Islet precursor cell (in vitro differentiated cells): ENCODE measurements at places on chromosomes 3 and 15.

DNA sequence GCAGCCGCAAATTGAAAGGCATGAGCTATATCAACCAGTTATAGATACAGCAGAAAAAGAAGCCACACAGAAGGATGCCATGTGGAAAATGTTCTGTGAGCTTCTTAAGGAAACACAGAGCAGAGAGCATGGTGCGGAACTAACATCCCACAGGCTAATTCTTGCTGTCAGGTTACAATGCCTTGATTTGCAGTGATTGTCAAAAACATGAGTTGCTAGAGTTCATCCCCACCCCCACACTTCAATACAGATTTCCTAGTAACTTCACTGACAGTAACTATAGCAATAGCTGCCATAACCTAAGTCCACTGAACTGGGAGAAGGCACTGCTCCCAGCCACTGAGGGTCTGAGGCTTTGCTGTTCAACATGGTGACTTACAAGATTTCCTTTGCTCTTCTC is 821.6 kb downstream of the SQOR start:
- no peak for DNase-seq

DNA sequence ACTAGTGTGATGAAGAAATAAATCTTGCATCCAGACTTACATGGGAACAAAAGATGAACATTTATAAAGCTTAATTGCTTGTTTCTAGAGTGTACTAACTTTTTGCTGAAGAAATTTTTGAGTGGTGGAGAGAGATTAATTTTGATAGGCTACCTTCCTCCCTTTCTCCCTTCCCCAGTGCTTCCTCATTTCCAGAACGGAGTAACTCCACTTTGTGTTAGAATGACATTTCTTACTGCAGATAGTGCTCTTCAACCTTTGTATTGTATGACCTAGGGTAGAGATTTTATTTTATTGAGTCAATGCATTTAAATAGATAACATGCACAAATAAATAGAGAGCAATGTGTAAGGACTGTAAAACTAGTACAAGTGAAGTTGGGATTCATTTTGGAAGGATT is 1.9 kb downstream of the ATP1B3 start:
- DNase-seq: no peak

DNA sequence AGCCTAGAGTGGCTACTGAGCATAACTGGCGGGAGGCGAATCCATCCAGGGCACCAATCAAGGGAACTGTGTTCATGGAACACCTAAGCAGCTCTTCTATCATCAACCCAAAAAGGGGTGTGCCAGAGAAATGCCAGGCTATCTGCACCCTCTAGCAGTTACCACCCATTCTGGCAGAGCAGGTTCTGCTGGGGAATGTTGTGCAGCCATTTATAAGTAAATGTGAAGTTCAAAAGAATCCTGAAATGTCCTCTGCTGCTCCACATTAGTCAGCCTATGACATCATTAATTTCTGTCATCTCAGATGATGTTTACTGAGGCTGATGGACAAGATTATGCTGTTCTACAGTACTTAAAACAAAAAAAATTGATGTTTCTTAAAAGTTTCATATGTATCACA is 7.7 kb downstream of the SKIC8 start:
- DNase-seq: no peak

DNA sequence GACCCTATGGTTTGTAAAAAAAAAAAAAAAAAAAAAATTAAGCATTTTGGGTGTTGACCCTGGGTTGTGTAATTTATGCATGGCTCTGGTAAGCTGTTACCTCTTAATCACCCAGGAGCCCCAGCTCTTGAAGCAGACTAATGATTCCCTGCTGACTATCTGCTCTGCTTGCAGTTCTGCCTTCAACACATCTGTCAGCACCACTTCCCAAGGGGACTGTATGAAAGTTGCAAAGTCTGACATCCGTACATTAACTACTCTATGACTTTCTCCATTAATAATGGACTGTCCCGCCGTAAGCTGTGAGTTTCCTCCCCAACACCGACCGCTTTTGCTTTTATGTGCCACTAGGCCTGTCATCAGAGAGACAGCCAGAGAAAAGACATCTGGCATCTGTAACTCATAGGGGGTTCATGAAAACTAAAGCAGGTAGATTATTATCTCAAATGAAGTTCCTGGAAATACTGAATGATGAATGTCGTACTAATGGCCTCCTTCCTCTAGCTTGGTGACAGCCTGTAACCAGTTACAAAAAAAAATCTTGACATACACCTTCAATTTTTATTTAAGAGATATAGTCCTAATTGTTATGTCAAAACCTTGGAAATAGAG is 271.5 kb downstream of the IL5RA start:
- DNase-seq: no peak

DNA sequence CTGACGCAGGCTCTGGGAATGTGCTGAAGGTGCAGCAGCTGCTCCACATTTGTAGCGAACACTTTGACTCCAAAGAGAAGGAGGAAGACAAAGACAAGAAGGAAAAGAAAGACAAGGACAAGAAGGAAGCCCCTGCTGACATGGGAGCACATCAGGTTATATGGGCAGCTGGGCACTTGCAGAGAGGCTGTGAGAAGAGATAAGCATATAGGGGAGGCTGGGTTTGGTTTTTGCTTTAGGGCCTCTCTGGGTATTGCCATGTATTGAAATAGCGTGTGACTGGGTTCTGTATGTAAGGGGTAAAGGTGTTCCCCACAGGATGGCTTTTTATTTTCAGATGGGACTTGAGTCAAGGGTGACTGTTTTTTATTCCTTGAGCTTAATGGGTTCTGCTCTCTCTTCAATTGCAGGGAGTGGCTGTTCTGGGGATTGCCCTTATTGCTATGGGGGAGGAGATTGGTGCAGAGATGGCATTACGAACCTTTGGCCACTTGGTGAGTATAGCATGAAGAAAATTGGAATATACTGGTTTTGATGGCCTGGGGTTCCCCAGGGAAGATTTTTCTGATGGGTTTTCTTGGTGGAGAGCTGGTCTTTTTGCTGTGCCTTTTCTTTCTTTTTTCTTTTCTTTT is 7.4 kb downstream of the PSMD2 start:
- no peak for DNase-seq

GRCh38 chr15:78397382-78397781 is 40.6 kb upstream of the IREB2 start:
- no peak for DNase-seq

- peak; percentile 96 for DNase-seq
Measured at GRCh38 chr3:13019243-13020095, 53.8 kb downstream of the IQSEC1 start.

DNA sequence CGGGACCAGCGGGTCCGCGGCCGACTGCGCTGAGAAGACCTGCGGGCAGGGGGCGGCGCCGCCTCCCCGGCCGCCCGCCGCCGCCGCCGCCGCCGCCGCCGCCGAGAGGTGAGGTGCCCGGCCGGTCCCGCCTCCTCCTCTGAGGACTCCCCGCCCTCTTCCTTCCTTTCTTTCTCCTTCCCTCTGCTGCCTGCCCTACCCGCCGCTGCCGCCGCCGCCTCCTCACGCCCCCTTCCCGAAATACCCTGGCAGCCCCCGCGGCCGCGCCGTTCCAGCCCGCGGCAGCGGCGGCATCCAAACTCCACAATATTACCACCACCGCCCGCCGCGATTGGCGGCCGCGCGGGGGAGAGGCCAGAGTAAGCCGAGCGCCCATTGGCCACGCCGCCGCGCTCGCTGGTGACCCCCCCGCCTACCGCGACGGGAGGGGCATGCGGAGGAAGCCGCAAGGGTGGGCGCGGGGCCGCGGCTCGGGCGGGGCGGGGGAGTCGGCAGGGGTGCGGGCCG is 61.8 kb upstream of the ANKRD28 start:
- DNase-seq: peak; percentile 93

DNA sequence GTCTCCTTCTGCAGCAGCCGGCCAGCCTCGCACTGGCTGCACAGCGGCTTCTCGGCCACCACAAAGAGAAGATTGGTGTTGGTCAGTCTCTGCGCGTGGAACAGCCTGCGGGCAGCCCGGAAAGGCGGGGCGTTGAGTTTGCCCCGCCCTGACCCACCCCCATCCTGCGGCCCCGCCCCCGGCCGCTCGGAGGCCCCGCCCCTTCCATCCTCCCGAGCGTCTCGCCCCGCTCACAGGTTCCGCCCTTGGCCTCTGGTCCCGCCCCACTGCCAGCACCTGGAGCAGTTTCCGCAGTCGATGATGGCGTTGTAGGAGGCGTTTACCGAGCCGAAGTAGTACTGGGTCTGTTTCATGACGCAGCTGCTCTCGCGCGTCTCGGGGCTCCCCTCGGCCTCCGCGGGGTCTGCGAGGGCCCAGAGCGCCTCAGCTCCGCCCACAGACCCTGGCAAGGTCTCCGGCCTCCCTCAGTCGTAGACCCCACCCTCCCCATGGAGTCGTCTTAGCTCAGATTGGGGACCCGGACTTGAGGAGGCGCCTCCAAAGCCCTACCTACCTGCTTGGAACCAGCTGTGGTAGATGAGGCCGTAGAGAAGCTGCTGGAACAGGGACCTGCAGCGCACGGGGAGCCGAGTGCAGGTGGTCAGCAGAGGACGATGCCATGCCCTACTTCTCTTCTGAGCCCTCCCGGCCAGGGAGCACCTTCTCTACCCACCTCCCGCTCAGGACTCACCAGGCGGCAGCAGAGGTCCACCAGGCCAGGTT is 5.9 kb upstream of the TMEM115 start:
- DNase-seq: peak; percentile 95

GRCh38 chr3:13792051-13792490 is 87.8 kb downstream of the WNT7A start:
- DNase-seq: no peak

DNA sequence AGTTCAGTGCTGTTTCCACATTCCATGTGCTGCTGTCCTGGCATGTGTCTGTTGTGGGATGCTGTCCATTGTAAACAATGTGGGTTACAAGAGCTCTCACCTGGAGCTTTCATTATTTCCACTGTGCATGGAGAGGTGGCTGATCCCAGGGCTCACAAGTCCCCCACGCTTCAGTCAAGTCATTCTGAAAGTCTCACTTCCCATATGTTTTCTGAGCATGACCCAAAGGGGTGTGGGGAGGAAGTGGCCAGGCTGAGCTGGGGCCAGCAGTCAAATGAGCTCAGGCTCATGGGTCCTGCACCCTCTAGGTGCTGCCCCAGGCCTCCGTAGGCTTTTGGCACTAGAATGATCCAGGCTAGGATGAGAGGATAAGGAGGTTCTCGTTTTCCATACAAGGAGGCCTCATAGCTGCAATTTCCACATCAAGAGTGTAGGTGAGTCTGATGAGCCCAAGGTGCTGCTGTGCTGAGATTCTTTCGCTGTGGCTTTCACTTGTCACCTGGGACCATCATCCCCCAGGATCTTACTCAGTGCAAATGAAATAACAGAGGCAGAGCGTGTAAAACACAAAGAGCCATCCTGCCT is 22.0 kb downstream of the STARD5 start:
- DNase-seq: no peak

DNA sequence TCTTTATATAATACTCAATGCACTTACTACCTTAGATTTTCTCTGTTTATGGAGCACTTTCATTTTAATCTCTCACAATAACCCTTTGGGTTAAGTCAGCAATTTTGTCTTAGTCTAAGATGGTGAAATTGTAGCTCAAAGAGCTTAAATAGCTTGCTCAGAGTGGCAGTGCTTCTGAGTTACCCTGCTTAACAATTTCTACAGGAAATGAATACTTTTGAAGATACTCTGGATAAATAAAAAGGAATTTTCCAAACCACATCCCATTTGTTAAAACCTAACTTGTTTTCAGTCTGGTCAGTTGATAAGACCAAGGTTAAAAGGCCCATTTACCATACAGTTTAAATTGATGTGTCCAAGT is 37.2 kb downstream of the HMG20A start:
- DNase-seq: no peak

GRCh38 chr3:194333981-194334320 is 17.2 kb downstream of the CPN2 start:
- DNase-seq: no peak

- no peak for DNase-seq
Measured at GRCh38 chr3:58683001-58683458, 16.5 kb upstream of the FAM3D start.

DNA sequence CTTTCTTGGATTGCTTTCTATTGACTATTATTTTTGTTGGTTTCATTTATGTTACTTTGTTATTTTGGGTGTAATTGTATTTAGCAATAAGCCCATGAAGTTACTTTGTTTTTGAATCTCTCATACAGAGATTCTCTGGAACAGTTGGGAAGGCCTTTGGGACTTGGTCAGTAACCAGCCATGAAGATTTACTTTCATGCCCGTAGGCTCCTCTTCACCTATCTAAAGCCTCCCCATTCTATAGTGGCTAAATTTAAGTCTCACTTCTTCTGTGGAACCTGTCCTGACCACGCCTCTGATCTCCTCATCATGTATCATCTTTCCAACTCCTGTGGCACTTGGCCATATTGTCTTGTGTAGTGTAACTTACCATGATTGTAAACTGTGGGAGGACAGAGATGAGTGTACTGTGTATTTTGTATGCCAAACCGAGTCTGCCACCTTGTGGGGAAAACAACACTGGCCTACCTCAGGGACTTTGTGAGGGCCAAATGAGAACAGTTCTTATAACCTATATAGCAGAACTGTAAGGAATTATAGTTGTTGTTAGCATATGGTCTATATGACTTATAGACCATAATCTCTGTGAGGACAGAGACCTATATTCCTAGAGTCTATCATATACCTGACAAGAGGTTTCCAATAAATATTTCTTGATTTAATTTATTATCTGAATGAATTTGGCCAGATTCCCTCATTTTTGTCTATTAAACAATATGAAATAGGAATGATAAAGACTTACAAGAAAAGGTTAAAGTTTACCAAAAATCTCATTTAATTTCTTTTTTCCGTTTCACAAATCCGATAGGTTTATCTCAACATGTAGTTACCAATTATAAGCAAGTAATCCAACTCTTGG is 75.0 kb downstream of the STARD9 start:
- DNase-seq: peak; percentile 73

GRCh38 chr15:75669879-75670212 is 22.1 kb downstream of the SNX33 start:
- no peak for DNase-seq
